Sigmoid colon (tissue), 7 donors: ENCODE measurements at places on chromosomes 12 and 14. TPM values are rescaled to one million over a fixed set of nuclear protein-coding genes. Genes with fewer than 3 reads are reported as not detected.

DNA sequence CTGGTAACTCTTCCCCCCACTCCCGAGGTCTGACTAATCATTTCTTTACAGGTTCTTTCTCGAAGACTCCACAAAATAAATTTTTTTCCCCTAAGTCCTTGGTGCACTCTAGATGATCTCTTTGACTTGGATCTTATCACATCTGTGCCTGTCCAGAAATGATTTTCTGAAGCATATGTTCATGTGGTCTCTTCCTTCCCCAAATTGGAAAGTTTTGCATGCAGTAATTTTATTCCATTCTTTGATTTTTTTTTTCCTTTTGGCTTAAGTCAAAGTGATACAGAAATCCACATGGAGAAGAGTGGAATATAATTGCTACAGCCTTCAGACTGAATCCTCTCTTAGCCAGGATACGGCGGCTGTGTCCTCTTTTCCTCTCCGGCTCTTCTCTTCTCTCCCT lies 213.3 kb downstream of the BMP4 start:
- no peak for DNase-seq

DNA sequence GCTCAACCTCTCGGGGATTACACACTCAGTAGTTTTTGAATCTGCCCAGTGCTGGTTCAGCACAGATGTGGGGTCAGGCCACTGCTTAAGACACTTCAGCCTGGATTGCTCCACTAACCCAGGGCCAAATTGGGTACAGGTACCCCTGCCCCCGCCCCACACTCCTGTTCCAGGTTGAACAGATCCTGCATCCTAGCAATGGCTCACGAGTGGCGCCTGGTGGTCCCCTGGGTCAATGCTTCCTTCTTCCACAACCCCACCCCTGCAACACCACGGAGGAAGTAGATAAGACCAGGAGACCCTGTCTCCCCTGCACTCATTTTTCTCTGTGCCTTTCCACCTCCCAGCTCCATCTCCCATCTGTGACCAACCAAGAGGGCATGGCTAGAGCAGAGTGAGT lies 108.4 kb downstream of the ESRRB start:
- DNase-seq, result no peak

- DNase-seq, result no peak
Measured at GRCh38 chr12:25401547-25402345, 151.0 kb upstream of the KRAS start.

- DNase-seq, result no peak
Measured at GRCh38 chr14:99349721-99350495, 77.9 kb upstream of the BCL11B start.

The ACOT6 gene
- not detected for total RNA-seq

DNA sequence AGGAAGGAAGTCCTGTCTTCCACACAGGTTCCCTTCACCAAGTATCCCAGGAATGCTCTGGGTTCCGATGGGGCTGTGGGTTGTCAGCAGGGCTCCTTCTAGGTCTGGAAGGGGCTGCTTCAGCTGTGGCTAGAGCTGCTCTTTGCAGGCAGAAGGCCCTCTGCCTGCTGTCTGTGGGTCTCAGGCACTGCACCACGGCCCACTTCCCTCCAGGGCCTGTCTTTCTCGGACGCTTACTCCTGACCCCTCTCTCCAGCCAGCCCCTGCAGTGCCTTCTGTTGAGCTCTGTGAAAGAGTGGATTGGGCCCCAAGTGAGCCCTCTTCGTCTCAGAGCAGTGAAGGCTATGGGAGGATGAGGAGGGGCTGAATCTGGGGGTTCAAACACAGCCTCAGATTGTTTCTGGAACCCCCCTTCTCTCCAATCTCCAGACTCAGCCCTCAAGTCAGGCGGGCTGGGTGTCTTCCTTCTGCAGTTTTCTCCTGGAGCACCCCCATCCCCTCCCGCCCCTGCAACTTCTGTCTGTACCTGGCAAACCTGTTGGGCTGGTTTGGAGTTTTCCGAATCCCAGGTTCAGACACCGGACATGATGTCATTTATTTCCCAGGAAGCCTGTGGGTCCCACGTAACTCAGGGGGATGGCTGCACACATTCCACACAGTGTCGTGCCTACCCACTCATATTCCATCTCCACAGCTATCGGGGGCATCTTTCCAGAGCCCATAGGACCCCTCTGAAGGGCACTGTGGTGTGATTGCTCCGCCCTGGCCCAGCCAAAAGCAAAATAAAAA lies 24.9 kb upstream of the SPPL3 start:
- DNase-seq, result no peak

GRCh38 chr14:70904373-70904772 lies 2.9 kb upstream of the PCNX1 start:
- DNase-seq, result no peak

DNA sequence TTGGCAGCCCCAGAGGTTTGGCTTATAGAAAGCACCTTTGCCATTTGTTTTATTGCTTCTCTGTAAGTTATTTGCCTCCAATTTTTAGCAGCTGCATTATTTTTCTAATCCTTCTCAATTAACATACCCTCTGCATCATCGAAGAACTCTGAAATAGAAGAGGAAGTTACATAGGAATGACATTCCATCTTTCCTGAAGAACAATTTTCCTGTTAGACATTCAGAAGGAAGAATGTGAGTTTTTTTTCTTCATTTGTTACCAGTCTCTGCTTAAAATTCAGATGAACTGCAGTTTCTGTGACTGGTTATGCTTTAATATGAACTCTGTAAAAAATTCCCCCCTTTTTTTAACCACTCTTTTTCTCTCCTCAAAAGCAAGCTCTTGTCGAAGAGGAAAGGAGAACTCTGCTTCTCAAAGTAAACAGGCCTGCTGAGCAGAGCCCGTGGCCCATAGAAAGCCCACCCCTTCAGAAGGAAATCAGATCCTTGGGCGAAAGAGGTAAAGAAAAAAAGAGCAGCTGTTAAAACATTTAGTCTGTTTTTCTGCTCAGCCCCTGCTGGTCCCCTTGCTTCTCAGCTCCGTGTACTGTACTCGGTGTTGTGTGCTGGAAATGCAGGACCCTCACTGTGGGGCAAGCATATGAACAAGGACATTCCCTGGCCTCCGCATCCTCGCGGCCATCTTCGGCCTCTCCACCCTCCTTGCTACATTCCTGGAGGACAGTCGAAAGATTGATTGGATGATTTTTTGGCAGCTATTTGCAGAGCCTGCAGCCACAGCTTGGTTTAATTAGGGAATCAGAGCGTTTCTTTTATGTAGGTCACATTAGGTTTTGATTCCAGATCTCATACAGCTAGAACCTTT lies 164.4 kb upstream of the LRIG3 start:
- no peak for DNase-seq

DNA sequence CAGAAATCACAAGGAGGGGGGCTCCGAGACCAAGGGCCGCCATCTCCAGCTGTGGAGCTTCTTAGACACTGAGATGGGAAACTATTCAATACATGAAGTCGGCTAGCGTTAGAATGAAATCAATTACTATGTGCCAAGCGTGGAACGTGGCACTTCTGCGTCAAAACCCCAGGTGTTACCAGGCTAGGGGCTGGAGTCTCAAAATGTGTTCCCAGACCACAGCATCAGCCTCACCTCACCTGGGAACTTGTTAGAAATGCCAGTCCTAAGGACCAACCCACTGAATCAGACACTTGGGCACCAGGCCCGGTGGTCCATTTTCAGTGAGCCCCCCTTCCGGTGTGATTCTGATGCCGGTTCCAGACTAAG lies 5.0 kb upstream of the SETD1B start:
- no peak for DNase-seq

GRCh38 chr12:93536766-93537488 lies 35.5 kb upstream of the SOCS2 start:
- no peak for DNase-seq

The BDKRB1 gene
- 2.9 TPM for total RNA-seq

GRCh38 chr12:74538491-74539258 lies 1.0 kb downstream of the ATXN7L3B start:
- no peak for DNase-seq

DNA sequence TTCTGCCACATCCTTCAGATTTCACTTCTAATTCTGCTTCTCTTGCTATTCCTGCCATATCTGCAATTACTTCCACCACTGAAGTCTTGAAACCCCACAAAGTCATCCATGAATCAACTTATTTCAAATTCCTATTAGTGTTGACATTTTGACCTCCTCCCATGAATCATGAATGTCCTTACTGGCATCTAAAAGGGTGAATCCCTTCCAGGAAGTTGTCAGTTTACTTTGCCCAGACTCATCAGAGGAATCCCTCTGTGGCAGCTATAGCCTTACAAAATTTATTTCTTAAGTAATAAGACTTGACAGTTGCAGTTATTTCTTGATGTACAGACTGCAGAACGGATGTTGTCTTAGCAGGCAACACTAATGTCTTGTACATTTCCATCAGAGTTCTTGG lies 162.9 kb downstream of the PCNX1 start:
- no peak for DNase-seq

The TMEM30B gene
- total RNA-seq, result 0.54 TPM

GRCh38 chr12:95214466-95214865 lies 2.8 kb downstream of the FGD6 start:
- no peak for DNase-seq

- no peak for DNase-seq
Measured at GRCh38 chr12:30016540-30017055, 232.9 kb upstream of the TMTC1 start.

- DNase-seq, result no peak
Measured at GRCh38 chr12:45353944-45354343, 138.0 kb downstream of the ANO6 start.

GRCh38 chr12:94206886-94207285 lies 58.5 kb downstream of the PLXNC1 start:
- no peak for DNase-seq

DNA sequence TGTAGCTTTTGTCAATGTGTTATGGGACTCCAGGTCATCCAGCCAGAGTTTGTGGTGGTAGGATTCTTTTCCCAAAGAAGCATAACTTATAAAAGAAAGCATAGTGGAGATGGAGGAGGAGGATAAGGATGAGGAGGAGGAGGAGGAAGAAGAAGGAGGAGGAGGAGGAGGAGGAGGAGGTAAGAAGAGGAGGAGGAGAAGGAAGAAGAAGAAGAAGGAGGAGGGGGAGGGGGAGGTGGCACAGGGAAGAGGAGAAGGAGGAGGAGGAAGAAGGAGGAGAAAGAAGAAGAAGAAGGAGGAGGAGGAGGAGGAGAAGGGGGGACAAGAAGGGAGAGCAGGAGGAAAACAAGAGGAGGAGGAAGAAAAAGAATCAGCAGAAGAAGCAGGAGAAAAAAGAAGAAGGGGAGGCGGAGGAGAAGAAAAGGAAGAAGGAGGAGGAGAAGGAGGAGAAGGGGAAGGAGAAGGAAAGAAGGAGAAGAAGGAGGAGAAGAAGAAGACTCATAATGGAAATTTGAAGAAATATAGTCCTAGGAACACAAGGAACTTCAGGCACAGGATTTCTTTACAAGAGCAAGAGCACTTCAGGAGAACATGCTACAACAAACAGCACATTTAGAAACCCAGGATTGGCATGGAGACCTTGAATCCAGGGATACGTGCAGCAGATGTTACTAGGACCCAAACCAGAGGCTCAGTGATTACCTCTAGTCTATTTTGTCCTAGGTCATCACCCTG lies 22.6 kb downstream of the TSPAN8 start:
- DNase-seq, result no peak

- DNase-seq, result peak; percentile 56
Measured at GRCh38 chr14:104863131-104863862, 1.8 kb upstream of the CEP170B start.

The CYP27B1 gene
- 0.28 TPM for total RNA-seq

The GDF3 gene
- not detected for total RNA-seq

The GNPTAB gene
- 22.7 TPM for total RNA-seq

DNA sequence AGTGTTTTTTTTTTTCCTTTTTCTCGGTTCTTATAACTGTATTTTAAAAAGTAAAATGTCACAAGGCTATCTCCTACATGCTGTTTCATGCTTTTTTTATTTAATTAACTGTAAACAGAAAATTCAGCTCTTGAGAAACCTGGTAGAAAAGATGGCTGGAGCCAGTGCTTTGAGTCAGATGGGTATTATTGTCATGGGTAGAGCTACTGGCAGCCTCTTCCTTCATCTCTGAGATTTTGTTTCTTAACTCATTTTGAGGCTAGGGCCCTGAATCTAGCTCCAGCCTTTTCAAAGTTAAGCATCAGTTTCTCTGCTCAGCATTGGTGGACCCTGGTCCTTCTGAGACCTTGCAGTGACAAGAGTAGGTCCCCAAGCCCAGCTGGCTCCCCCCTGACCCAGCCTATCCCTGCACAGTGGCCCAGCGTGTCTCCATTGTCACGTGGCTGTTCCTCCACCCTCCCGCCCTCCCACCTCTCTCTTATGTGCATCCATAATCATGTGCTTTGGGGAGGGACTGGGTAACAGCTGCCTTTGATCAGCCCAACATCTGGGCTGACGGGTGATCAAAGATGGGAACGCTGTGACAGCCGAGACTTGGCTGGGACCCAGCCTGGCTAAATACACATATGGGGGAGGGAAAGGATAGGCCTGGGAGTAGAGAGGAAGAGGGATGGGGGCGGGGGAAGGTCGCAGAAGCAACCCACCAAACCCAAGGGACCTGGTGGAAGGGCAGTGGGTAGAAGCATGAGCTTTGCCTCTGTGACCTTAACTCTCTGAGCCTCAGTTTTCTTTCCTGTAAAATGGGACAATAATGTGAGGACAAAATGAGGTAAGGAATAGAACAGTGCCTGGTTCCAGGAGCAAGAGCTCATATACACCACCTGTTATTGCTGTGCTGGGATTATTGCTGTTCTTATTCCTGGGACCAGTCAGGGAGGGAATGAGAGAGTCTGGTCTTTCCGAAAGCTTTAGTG lies 24.4 kb upstream of the RBM19 start:
- DNase-seq, result no peak

DNA sequence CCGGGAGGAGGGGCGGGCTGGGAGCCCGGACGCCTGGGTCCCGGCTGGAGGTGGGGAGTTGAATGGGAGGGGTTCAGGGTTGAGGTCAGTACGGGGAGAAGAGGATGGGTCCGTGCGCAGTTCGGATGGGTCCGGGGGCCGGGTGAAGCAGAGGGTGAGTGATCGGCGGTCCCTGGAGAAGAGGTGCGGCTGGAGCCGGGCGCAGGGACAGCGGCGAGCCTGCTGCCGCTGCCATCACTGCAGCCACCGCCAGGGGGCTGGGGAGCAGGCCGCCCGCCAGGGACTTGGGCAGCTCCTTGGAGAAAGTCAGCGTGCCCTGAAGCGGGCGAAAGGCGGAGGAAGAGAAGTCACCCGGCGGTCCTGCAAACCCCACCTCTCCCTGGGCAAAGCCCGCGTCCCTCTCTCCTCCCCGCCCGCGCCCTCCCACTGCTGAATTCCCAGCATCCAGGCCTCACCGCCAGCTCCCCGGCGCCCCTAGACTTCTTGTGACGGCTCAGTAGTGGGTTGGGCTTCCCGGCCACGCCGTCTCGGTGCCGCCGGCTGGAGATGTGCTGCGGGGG lies 6.0 kb upstream of the GPR84 start:
- peak; percentile 92 for DNase-seq

- no peak for DNase-seq
Measured at GRCh38 chr12:41344776-41345470, 156.8 kb downstream of the PDZRN4 start.

- DNase-seq, result no peak
Measured at GRCh38 chr14:76705214-76705613, 56.1 kb upstream of the VASH1 start.

The ETFBKMT gene
- 4.4 TPM for total RNA-seq

DNA sequence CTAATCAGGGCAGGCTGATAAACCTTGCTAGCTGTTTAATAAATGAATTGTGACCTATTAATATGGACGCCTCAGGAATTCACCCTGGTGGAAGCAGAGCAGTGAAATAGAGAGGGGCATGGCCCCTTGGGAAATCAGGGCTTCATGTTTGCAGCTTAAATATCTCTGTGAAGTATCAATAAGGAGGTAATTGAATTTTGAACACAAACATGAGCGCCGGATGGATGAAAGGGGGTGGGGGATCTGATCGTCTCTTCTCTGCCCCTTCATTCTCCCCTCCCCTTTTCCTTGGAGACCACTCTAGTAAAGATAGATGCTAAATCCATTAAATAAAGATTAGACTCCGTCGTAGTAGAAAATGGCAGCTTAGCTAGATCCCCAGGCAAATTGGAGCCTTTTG lies 70.5 kb downstream of the LIN52 start:
- DNase-seq, result no peak
